ENCODE measurements at places on chromosomes 4 and X.
A peak's percentile ranks its signal among the peaks of the same experiment; 100 is the strongest.

- no peak for DNase-seq
- H3K4me3 ChIP-seq = no peak overlapping the region
- no peak overlapping the region for H3K27ac ChIP-seq
- H3K27me3 ChIP-seq = no peaks in the 10 kb centered on the region
- H3K4me1 ChIP-seq = no peaks in the 10 kb centered on the region
Observed at GRCh38 chr4:176970853-176971252, 178.1 kb upstream of the VEGFC start.

DNA sequence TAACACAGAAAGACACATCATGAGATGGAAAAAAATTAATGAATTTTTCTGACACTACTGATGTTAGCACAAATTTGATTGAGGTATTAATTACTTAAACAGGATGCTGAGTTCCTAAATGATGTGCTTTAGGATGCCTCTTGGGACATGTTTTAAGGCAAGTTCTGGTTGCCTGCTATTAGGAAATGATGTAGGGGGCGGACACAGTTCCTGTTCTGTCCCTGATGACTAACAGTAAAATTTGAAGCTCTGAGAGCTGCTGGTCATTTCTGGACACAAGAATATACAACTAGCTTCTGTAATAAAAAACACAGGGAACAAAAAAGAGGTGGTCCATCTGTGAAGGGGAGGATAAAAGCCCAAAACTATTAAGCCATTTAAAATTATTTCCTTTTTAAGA is 163.2 kb upstream of the ETNPPL start:
- H3K27me3 ChIP-seq = no peaks in the 10 kb centered on the region
- no peak overlapping the region for H3K27ac ChIP-seq
- H3K36me3 ChIP-seq = no peaks in the 10 kb centered on the region

- H3K27me3 ChIP-seq = no peaks in the 10 kb centered on the region
- no peaks in the 10 kb centered on the region for H3K4me1 ChIP-seq
- peak; percentile 81 for DNase-seq
- H3K36me3 ChIP-seq = no peaks in the 10 kb centered on the region
- peak overlapping the region; percentile 55 for H3K4me3 ChIP-seq
Observed at GRCh38 chrX:70454441-70455365, 10.1 kb downstream of the DLG3 start.

- no peaks in the 10 kb centered on the region for H3K4me1 ChIP-seq
- H3K27me3 ChIP-seq = no peaks in the 10 kb centered on the region
- no peak for DNase-seq
- H3K36me3 ChIP-seq = no peaks in the 10 kb centered on the region
Observed at GRCh38 chr4:86791126-86791525, 58.1 kb downstream of the SLC10A6 start.

DNA sequence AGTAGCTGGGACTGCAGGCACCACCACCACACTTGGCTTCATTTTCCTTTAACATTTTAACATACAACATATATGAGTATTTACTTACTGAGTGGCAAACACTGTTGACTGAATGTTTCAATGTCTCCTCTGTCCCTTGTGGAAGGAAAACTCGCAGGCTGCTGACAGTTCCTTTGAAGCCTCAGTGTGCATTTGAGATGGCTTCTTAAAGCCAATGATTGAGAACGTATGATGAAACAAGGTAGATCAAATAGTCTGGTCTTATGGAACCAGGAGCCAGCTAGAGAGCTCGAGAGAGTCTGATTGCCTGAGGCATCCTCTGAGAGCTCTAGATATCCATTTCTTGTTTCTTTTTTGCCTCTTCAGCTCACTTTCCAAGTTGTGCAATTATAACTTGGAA is 43.0 kb upstream of the PDLIM3 start:
- H3K27me3 ChIP-seq = no peaks in the 10 kb centered on the region
- H3K36me3 ChIP-seq = no peaks in the 10 kb centered on the region
- no peak overlapping the region for H3K4me3 ChIP-seq
- no peak overlapping the region for H3K27ac ChIP-seq
- no peak for DNase-seq

- H3K4me1 ChIP-seq = no peaks in the 10 kb centered on the region
- no peaks in the 10 kb centered on the region for H3K36me3 ChIP-seq
- H3K4me3 ChIP-seq = no peak overlapping the region
Observed at GRCh38 chr4:16764622-16765021, 133.8 kb downstream of the LDB2 start.

DNA sequence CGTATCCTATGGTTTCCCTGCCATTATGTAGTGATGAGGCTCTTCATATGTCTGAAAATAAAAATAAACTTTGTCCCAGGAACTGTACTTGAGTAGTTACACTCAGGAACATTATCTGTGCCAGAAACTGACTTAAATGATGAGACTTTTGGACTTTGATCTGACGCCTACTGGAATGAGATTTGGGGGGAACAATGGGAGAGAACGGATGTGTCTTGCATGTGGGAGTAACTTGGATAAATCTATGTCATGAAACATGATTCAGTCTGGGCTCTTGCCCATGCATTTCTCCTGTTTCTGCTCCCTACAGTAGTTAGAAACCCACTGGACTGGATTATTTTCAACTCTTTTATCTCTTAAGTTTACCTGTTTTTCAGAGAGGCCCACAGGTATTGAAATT is 2351.4 kb downstream of the PCDH7 start:
- no peaks in the 10 kb centered on the region for H3K36me3 ChIP-seq
- no peak overlapping the region for H3K4me3 ChIP-seq
- H3K27ac ChIP-seq = no peak overlapping the region
- no peaks in the 10 kb centered on the region for H3K4me1 ChIP-seq

DNA sequence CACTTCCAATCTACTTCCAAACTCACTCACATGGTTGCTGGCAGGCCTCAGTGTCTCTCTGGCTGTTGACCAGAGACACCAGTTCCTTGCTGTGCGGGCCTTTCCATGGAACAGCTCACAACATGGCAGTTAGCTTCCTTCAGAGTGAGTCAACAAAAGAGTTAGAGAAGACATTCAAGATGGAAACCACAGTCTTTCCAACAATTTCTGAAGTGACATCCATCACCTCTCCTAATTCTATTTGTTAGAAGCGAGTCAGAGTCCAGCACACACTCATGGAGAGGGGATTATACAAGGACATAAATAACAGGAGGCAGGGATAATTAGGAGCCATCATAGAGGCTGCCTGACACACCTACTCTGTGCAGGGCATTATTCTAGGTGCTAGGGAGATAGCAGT is 62.5 kb upstream of the TMEM164 start:
- no peak overlapping the region for H3K4me3 ChIP-seq
- no peaks in the 10 kb centered on the region for H3K36me3 ChIP-seq
- no peak overlapping the region for H3K27ac ChIP-seq
- no peaks in the 10 kb centered on the region for H3K4me1 ChIP-seq
- no peak for DNase-seq
